ENCODE measurements at places on chromosomes 5 and 9.

GRCh38 chr5:132663771-132664695 is 6.1 kb downstream of the IL13 start:
- DNase-seq: no peak

- no peak for DNase-seq
These were observed 20.7 kb downstream of the FBXL17 start for GRCh38 chr5:108361239-108361638.

- no peak for DNase-seq
These were observed 226.4 kb downstream of the ADAMTS6 start for GRCh38 chr5:65255294-65255693.

DNA sequence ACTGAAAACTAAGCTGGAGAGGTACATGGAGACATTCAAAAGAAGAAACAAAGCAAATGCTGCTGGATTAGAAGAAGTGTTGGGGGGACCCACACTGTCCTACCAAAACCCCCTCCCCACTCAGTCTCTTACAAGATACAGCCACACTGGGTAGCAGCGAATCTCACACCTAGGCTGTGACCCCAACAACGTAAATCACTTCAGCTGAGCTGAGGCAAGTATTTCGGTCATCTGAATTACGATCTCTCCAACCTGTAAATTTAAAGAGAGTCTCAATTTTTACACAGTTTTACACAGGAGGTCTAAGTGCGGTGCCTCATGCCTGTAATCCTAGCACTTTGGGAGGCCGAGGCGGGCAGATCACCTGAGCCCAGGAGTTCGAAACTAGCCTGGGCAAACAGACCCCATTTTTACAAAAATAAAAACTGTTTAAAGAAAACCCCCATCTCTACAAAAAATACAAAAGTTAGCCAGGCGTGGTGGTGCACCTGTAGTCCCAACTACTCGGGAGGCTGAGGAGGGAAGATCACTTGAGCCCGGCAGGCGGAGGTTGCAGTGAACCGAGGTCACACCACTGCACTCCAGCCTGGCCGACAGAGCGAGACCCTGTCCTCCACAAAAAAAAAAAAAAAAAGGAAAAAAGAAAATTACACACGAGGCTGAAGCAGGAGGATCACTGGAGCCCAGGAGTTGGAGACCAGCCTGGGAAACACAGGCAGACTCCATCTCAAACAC is 3.4 kb downstream of the CAMSAP1 start:
- no peak for DNase-seq

DNA sequence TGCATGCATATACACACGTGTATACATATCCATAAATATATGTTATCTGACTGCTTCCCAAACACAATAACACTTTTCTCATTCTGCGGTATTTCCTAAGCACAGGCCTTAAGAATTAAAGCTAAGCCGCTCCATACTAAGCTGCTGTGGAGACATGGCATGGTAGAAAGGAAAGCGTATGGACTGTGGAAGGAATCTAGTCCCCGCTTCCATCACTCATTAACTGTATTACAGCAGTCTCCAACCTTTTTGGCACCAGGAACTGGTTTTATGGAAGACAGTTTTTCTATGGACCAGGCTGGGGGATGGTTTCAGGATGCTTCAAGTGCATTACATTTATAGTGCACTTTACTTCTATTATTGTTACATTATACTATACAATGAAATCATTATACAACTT is 11.3 kb downstream of the CDKL3 start:
- DNase-seq: no peak

DNA sequence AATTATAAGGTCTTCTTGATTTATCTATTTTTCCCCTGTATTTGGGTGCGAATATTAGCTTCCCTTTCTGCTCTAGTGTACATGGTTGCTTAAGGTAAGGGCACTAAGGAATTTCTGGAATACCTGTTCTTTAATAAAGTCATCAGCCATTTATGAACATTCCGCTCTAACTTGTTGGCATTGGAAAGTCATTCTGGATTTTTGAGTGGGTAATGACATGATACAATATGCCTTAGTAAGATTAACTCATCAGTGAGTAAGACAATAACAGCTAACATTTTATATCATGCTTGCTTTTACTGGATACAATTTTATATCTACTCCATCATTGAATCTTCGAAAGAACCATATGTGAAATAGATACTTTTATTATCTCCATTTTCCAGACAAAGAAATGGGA is 196.1 kb downstream of the ARRDC3 start:
- no peak for DNase-seq

DNA sequence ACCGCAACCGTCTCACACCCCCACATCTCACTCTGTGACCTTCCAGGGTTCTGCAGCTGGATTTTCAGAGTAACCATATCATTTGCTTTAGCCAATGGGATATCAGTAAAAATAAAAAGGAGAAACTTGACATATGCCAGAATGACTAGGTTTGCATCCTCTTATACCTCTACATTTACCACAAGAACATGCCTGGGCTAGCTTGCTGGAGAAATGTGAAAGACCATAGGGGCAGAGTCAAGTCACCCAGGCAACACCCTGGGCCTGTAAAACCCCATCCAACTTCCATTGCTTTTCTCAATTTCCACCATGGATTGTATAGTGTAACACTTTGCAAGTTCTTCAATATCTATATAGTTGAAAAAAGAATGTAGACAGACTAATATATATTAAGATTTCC is 731.1 kb downstream of the PTPRD start:
- DNase-seq: no peak

GRCh38 chr9:81213456-81213855 is 475.9 kb downstream of the TLE1 start:
- DNase-seq: no peak
